ENCODE measurements at places on chromosomes 16 and 17.

- DNase-seq: no peak
These were observed 293.7 kb downstream of the SEC14L1 start for GRCh38 chr17:77434136-77435114.

DNA sequence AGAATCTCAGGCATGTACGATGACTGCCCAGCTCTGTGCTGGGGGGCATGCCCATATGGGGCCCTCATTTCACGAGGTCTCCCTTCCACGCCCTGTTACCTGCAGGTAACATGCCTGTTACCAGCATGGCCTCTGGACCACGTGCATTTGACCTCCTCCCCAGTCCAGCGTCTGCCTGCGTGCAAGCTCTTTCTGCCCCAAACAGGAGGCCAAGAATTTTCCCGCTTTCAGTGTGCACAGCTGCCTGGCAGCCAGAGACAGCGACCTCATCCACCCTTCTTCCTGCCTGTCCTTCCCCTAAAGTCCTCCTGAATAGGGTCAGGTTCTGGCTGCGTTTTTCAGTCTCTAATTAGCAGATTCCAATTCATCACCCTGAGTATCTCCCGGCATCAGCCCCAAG, 306.5 kb upstream of the ZFHX3 start:
- DNase-seq: no peak

DNA sequence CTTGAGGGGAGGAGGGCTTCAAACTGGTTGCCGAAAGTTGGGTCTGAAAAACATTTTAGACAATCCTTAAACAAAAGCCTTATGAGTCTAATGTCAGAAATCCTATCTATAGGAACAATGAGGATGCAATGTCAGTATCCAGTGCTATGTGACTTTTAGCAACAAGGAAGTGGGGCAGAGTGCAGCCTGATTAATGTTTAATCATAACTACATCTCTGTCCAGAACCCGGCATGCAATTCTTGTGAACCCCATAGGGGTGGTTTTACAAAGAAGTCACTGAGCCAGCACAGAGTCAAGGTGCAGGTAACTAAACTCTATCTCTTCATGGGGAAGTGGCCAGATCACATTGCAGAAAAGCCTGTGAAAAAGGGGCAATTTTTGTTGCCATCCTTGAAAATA, 267.5 kb downstream of the HS3ST4 start:
- no peak for DNase-seq

- DNase-seq: no peak
These were observed 286.1 kb downstream of the SNX29 start for GRCh38 chr16:12262454-12263180.

- DNase-seq: no peak
These were observed 4.5 kb upstream of the HEXIM1 start for GRCh38 chr17:45143767-45144198.

DNA sequence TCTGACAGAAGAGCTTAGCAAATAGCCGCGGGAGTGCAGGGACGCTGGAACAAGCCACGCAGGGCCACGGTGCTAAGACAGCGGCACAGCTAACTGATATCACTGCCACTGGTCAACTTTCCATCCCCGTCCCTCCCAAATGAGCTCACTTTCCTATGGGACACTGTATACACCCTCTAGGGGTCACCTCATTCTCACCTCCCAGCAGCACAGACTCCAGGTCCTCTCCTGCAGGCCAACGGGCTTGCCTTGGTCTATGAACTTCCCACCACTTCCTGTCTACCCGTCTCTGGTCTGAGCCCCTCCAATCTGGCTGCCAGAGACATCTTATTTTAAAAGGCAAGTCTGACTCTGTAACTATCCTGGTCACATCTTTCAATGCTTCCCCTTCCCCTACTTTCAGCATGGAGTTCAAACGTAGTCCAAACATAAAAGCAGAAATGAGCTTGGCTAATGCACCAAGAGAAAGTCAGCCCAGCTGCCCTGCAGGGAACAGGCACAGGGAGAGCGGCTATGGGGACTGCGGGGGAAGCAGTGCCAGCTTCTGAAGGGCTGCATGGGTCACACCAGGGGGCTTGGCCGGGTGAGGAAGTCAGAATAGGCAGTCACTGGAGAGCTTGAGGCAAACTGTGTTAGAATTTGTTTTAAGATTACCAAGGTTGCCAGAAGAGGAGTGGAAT, 26.3 kb upstream of the SLC38A8 start:
- no peak for DNase-seq

DNA sequence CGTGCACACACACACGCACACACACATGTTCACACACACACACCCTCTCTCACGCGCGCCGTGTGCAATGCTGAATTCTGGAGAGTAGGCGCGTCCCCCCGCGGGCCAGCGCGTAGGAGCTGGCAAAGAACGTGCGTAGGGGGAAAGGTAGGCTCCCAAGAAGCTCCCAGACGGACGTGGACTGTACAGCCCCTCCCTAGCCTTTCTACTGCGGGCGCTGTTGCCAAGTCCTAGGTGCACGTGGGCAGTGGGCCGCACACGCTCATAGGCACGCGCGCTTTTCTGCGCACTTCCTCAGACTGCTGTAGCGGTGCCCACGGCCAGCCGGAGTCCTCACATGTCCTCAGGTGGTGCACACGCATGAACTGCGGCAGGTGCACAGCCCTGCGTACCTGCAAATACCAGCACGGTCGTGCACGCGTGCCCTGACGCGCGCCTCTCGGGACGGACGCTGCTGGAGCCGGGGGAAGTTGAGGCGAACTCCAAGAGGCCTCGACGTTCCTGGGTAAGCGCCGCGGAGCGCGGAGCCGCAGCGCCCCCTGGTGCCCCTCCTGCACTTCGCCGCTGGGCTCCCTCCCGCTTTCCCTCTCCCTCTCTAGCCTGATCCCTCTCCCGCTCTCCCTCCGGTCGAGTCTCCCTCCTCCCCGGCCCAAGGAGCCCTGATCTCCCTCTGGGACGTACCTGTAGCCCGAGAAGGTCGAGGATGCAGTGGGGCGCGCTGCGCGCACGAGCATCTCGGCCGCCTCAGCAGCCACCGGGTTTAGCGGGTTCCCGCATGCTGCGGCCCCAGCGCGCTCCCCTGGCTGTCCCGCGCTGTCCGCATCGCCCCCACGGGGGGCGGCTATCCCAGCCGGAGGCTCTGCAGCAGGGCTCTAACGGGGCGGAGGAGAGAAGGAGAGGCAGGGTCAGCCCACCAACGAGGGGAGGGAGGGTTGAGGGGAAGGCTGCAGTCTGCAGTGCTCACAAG, 749 bp downstream of the GRIN2A start:
- DNase-seq: no peak

DNA sequence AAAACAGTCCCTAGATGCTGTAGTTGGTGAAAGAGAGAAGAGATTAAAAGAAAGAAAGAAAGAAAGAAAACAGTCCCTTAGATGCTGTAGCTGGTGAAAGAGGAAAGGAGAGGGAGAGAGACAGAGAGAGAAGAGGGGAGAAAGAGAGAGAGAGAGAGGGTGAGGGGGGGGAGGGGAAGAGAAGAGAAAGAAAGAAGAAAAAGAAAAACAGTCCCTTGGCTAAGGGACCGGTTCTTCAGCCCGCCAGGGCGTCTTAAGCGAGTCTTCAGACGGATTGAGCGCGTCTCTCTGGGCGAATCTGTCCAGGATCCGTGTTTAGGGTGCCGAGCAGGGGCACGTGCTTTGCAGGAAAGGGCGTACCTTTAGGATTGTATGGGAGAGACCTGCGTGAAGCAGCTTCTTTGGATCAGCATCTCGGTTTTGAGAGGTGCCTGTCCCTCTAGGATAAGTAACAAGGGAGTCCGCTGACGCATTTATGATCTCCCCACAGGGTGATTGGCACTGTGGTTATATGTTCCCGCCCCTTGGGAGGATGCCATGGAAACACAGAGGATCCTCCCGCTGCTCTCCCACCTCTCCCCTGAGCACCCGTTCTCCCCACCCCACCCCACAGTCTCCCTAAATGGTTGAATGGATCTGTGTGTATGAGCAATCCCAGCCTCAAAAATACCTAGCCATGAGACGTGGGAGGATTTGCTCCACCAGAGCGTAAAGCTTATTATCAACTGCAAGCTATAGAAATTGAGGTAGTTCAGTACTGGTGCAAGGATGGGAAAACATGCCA, 16.7 kb downstream of the GNGT2 start:
- no peak for DNase-seq

GRCh38 chr17:74369221-74369620, 1.9 kb downstream of the GPR142 start:
- DNase-seq: peak; percentile 67

GRCh38 chr17:4806777-4807604, at the start of gene PLD2:
Gene PLD2, plus strand, starts transcription at chr17:4807152. Its CDS starts 621 bp downstream, at chr17:4807773.
- peak; percentile 85 for DNase-seq

DNA sequence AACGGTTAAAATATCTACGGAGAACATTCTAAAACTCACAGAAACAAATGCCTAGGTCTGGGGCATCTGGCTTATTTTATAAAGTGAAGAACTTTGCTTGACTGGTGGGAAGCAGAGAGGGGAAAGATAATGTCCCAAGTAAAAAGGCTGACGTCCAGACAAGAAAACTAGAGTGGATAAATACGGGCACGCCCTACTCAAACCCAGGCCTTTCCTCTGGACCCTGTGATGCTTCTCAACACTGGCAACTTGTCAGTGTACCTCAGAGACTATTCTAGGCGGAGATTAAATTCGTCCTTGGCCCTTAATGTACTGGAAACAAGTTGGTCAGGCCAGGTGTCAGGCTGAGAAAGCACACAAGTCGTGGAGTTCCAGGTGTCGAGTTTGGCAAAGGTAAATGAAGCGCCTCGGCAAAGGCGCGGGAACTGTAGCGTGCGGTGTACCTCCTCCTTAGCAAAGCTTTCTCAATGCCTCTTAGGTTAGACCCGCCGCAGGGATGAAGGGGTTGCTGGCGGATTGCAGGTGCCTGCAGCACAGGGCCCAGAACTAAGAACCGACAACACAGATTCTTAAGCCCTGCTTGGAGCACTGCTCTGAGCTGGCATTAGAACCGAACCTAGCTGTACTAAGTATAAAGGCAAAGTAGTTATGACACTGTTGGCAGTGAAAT, 668 bp upstream of the UNK start:
- no peak for DNase-seq

GRCh38 chr17:30271102-30271501, 20.6 kb downstream of the BLMH start:
- DNase-seq: no peak

DNA sequence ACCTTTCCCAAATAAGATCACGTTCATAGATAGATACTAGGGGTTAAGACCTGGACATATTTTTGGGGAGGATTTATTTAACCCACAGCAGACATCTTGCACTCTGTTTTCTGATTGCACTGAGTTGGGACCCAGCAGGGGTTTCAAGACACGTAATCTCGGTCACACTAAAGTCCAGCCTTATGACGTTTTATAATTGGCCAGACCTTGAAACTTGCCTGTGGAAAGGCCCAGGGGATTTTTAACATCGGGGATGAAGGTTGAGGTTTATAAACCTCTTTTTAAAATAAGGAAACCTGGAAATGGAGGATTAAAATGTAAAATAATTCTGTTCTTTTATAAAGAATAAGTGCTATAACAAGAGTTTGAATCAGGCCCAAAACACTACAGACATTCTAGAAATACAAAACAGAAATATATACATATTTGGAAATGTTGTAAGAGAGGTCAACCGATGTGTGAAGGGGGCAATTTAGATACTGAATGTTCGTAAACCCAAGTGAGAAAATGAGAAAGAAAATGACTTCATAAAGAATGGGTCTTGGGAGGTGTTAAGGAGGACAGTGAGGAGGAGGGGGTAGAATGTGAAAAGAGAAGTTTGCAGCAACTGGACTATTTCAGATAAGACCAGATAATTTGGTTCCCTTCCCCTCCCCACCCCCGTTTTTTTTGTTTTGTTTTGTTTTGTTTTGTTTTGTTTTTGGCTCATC, 61.1 kb upstream of the NOL11 start:
- DNase-seq: no peak

DNA sequence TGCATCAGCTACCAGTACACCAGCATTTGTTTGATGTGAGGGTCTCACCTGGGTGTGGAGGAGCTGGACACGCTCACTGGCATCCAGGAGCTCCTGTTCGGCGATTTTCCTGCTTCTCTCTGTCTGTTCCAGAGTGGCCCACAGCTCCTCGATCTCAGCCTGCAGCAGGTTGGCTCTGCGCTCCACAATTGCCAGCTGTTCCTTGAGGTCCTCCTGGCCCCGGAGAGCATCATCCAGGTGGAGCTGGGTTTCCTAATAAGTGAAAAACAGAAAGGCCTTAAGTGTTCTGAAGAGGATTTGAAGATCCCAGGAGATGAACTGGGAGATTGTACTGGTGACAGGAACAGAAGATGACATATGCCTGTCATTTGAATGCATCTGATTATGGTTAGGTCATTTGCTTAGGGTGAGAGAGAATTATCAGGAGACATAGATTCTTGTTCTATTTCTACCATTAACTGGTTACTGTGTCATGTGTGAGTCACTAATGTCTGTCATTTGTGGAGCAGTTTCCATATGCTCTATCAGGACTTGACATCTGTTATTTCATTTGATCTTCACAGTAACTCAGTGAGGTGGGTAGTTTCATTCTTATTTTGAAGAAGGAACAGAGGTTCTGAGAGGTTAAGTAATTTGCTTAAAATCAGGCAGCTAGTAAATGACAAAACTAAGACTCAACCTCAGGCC, 21.5 kb upstream of the MYH13 start:
- no peak for DNase-seq

GRCh38 chr16:3717235-3718018, at the start of gene TRAP1:
Gene TRAP1, minus strand, starts transcription at chr16:3717524. Its CDS starts 16 bp downstream, at chr16:3717508.
- peak; percentile 93 for DNase-seq

GRCh38 chr17:1958134-1958881, 66.8 kb downstream of the RTN4RL1 start:
- no peak for DNase-seq

- peak; percentile 39 for DNase-seq
These were observed 1.5 kb downstream of the ATXN7L3 start for GRCh38 chr17:44197980-44198720.

GRCh38 chr16:81639348-81639747, 139.7 kb upstream of the PLCG2 start:
- DNase-seq: no peak

- no peak for DNase-seq
These were observed 46.3 kb downstream of the PRKCA start for GRCh38 chr17:66348584-66349165.

GRCh38 chr17:48047113-48047740, 932 bp upstream of the NFE2L1 start:
- no peak for DNase-seq

Measured in activated CD8-positive, alpha-beta memory T cell treated with anti-CD3 and anti-CD28 coated beads, Interleukin-2, amount 50 U/mL, for 4 hours (primary cell).